Amygdala (tissue), 56 donors: ENCODE measurements at places on chromosomes 7 and 10.

GRCh38 chr7:159119026-159119741 is 25.5 kb downstream of the VIPR2 start:
- no peak for DNase-seq

DNA sequence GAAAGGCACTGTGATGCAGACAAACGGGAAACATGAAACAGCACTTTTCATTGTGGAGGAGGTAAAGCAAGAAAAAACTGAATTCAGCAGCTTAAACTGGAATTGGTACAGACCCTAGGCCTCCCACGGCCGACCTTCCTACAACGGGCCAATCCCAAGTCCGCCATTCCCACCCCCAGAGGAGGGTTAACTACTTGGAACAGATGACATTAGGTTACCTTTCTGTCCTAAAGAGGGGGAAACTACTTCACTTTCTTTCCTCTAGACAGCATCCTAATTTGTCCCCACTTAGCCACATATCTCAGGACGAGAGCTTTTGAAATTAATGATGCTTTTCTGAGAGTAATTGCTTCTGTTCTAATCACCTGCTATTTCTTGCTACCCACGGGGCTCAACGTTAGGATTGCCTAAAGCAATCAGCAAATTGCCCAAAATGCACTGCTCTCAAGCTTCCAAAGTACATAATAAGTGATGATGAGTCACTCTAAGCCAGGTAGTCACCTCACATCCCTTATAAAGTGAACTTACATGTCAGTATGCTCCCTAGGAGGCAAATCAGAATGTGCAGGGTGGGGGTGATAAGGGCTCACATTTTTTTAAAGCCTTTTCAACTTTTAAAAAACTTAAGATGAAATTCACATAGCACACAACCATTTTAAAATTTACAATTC is 36.7 kb downstream of the LSM5 start:
- no peak for DNase-seq

- no peak for DNase-seq
Observed at GRCh38 chr10:7610026-7610425, 56.7 kb downstream of the ITIH5 start.

DNA sequence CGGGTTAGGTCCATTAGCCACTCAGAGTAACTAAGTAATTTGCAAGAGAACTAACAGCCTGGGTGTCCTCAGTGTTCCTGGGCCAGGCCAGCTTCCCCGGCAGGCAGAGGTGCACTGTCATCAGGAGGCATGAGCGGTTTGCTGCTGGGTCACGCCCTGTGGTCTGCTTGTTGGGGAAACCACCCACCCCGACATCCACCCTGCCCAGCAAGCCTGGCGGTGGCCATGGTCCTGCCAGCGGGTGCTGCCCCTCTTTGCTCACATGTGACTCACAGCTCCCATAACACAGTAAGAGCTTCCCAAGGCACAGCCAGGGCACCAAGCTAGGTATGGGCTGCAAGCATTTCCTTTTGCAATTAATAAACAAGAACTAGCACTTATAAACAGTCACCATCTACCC is 75.9 kb downstream of the RGS10 start:
- no peak for DNase-seq

- no peak for DNase-seq
Observed at GRCh38 chr7:151337346-151337745, 4.3 kb upstream of the NUB1 start.

DNA sequence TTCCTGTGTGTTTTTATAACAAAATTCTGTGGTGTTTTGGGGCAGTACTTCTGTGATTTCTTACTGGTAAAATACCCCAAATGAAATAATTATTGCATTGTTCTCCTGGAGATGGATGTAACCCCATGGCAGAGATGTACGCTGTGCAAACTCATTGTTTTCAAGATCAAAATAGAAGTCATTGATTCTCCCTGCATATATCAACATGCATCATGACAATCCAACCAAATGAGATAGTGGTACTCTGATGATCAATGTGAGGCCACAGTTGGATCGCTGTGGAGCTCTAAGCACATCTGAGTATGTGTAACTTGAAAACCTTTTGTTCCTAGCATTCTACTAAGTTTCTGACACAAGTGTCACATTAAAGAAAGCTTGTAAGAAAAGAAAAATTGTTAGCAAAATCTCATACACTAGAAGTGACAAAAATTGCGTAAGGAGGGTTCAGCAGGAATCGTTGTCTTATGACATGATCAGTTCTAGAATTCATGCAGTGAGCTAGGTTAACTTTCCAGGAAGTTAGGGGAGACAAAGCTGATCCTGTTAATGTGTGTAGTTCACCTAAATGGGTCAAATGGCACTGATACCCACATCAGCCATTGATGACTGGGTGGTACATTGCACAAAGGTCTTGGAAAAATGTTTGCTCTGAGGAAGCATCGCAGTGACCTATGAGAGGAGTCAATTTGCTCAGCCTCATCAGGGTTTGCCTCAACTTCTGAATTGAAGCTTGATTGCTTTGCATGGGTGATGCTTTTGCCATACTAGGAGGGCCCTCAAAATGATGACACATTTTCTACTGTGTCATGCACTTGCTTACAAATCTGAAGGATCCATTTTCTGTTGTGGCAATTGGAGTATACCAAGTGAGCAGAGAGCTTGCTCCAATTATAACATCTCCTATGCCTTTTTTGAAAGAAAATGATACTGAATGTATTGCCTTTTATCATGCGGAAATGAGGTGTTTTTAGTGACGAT is 145.1 kb downstream of the PLXDC2 start:
- no peak for DNase-seq

GRCh38 chr10:120765226-120765803 is 85.8 kb upstream of the WDR11 start:
- no peak for DNase-seq

DNA sequence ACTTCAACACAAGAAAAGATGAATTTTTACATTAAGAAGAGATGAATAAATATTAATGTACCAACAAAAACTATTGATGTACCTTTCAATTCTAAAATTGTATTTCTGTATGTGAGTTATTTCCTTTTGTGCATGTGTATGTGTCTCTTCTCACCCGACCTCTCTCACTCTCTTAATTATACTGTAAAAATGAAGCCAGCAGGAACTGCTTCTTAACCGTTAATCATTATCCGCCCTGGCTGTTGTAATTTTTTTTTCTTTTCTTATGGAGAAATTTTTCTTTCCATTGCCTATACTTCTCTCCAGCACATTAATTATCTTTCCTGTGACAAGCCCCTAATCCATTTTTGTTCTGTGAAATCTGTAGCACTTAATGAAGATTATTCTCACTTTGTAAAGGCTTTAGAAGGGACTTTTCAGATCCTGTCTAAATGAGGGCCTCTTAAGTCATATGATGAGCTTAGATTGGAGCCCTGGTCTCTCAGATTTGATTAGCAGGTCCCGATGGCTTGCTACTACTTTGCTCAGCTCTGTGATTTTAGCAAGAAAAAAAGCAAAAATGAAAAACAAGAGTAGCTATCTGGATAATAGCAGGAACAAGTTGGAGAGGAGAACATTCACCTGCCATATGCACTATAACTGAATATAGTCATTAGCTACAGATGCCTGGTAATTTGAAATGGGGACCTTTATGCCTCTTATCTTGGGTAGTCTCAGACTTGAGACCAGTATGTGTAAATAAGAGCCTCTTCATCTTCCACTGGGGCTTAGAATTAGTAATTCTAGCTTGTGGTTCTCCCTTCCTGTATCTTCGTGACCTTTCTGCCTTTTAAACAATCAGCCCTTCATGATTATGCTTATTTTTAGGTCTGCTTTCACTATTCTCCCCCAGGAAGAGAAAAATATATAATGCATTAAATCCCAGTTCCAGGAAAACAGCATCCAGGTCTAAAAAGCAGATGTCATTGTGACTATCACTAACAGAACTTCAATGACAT is 80.0 kb upstream of the COL1A2 start:
- DNase-seq, result no peak

GRCh38 chr10:89985446-89985845 is 284.1 kb downstream of the KIF20B start:
- no peak for DNase-seq
